T-helper 2 cell treated with Interferon-gamma antibody and Interleukin-4, amounts not matched to agents 5 μg/mL and 100 μg/mL, for 36 hours (primary cell): ENCODE measurements at places on chromosomes 5 and 9.

GRCh38 chr9:128765499-128765898 is 6.2 kb downstream of the ZER1 start:
- H3K4me1 ChIP-seq, result peaks cover 6% of the 10 kb centered on the region
- no peak overlapping the region for H3K27ac ChIP-seq
- DNase-seq, result no peak
- H3K36me3 ChIP-seq, result peaks cover 1% of the 10 kb centered on the region
- H3K27me3 ChIP-seq, result no peaks in the 10 kb centered on the region
- H3K4me3 ChIP-seq, result no peak overlapping the region

DNA sequence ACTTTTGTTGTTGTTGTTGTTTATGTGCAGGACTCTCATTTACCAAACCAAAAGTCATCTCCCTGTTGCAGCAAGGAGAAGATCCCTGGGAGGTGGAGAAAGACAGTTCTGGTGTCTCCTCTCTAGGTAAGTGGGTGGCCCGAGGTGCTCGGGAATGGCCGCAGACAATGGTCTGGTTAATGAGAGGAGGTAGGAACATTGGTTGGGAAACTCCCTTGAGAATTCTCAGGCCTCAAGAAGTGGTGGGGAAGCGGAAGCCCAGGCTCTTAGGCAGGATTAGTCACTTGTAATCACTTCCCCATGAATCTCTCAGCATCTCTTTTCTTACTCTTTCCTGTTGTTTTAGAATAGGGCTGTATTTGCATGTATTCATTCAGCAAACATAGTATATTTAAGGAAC is 7.2 kb downstream of the ZNF354B start:
- H3K36me3 ChIP-seq, result peaks cover 84% of the 10 kb centered on the region
- H3K27ac ChIP-seq, result no peak overlapping the region
- H3K4me1 ChIP-seq, result no peaks in the 10 kb centered on the region
- DNase-seq, result no peak
- H3K4me3 ChIP-seq, result no peak overlapping the region

DNA sequence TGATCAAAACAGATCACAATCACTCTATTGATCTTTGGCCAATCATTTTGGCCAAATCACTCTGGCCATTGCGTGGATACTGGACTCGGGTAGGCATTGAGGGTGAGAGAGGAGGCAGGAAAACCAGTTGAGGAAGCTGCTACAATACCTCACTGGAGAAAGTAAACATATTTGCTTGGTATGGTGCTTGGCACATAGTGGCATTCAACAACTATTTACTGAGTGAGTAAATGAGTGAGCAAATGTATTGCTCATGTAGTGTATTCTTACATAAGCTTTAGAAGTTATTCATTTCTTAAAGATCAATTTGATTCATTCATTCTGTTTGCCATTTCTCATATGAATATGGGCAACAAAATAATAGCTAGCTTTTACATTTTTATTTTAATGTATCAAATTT is 4.0 kb upstream of the DEPDC1B start:
- peaks cover 31% of the 10 kb centered on the region for H3K27me3 ChIP-seq
- H3K27ac ChIP-seq, result no peak overlapping the region
- no peak for DNase-seq
- no peaks in the 10 kb centered on the region for H3K36me3 ChIP-seq
- H3K4me3 ChIP-seq, result no peak overlapping the region

- no peak for DNase-seq
- no peaks in the 10 kb centered on the region for H3K27me3 ChIP-seq
- H3K36me3 ChIP-seq, result peaks cover 5% of the 10 kb centered on the region
- H3K4me1 ChIP-seq, result no peaks in the 10 kb centered on the region
- no peak overlapping the region for H3K27ac ChIP-seq
Measured at GRCh38 chr9:134014946-134015345, 10.3 kb upstream of the BRD3OS start.

DNA sequence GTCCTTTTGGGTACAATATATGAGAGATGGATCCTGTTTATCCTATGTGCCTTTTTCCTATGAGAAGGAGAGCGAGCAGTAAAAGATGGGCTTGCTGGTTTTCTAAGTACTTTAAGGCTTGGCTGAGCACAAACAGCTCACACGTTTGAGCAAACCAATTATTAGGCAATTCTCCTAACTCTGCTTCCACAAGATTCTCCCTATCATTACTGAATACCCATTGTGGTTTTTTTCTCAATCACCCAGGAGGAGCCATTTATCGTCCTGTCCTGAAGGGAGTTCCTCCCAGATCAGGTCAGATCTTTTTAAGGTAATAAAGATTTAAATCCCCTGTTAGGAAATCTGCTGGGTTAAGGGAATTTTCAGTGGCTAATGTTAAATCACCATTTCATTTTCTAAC is 19.4 kb upstream of the C1QTNF3 start:
- H3K4me1 ChIP-seq, result no peaks in the 10 kb centered on the region
- no peak overlapping the region for H3K27ac ChIP-seq
- H3K27me3 ChIP-seq, result no peaks in the 10 kb centered on the region
- peaks cover 14% of the 10 kb centered on the region for H3K36me3 ChIP-seq
- no peak for DNase-seq
